Amniotic epithelial cell (primary cell): ENCODE measurements at places on chromosomes 11 and 22.

DNA sequence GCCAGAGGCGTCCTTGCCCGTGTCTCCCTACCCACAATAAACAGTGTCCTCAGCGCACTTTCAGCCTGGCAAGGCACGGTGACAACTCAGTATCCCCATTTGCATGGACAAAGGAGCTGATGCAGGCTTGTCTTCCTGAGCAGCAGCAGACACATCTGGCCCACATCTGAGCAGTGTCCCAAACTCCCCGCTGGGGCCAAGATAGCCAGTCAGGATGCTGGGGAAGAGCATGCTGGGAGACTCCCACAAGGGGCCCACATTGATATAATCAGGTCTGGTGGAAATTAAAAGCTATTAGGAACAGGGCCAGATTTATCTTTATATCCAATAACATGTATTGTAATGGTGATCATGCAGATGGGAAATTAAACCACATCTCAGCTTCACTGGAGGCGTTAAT lies 24.7 kb downstream of the DSCAML1 start:
- no peak for DNase-seq

- no peak for DNase-seq
These were observed 78.4 kb downstream of the C22orf31 start for GRCh38 chr22:28983190-28983589.

GRCh38 chr11:126337126-126337473 lies 18.4 kb upstream of the ST3GAL4 start:
- DNase-seq, result no peak

DNA sequence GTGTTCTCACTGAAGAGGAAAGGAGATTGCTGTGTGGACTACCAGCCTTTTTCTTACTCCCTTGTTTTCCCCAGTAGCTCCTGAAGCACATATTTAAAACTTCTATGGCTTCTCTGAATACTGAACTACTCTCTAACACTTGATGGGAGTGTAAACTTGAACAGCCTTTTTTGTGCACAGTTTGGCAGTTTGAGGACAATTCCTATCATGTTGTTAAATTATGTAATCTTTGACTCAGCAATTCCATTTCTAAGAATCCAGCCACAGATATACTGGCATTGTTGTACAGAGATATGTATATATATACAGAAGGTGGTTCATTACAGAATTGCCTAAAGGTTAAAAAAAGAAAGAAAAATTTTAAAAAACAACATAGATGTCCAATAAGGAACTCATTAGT lies 47.1 kb upstream of the EED start:
- DNase-seq, result no peak

GRCh38 chr11:12102588-12103410 lies 7.6 kb upstream of the MICAL2 start:
- DNase-seq, result no peak

DNA sequence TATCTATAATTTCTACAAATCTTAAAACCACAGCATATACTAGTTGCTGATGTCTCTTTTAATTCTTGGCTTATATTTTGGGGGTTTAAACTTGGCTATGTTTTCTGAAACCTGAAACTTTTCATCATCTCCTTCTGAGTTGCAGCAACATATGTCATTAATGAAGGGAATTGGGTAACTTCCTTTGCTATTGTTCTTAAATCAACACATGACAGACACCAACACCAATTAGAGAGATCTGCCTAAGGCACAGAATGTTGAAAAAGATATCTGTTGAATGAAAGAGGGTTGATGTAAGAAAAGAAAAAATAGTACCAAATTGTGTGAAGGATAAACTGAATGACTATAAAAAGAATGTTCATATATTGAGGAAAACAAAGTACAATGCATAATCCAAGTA lies 10.3 kb upstream of the GAS2 start:
- DNase-seq, result peak; percentile 0

GRCh38 chr11:69531071-69531716 lies 49.7 kb downstream of the LINC01488 start:
- no peak for DNase-seq

GRCh38 chr11:15923183-15923582 lies 433.2 kb downstream of the SOX6 start:
- peak; percentile 49 for DNase-seq

DNA sequence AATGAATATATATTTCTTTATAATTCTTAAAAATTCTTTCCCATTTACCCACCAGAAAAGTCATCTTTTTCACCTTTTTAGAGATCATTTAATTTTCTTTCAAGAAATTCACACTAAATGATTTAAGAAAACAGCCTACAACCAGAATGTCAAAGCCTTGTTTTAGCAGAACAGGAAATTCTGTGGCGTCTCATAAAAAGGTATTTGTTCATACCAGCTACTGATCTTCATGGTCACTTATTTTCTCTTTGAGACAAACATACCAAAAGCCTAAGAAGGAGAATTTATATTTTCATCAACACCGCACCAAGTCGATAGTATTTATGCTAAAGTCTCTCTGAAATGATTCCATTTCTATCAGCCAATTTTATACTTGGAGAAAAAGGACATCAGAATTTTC lies 105.3 kb downstream of the ETS1 start:
- DNase-seq, result peak; percentile 20

DNA sequence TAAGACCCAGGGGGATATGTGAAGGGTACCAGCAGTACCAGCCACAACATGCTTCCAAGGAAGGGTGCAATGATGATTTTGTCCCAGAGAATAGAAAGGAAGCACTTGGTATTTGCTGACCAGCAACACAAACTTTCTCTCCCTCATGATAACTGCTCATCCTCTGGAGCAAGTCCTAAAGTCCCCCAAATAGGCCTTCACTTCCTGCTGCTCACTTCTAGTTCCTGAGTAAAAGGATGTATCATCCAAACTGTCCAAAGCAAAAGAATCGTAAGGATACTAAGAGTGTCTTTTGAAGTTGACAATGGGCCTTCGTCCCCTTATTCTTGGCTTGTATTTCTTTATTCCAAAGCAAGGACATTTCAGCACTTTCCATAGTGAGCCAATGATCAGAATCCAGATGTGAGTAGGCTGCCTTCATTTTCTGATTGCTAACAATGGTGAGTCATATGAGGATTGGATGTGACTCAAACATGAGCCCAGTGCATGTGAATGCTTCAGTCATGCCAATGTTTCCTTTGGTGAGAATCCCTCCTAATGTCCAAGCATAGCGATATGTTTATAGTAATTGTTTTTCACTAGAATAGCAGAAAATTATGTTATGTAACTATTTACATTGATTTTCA lies 243.4 kb upstream of the POU2AF2 start:
- DNase-seq, result peak; percentile 85

DNA sequence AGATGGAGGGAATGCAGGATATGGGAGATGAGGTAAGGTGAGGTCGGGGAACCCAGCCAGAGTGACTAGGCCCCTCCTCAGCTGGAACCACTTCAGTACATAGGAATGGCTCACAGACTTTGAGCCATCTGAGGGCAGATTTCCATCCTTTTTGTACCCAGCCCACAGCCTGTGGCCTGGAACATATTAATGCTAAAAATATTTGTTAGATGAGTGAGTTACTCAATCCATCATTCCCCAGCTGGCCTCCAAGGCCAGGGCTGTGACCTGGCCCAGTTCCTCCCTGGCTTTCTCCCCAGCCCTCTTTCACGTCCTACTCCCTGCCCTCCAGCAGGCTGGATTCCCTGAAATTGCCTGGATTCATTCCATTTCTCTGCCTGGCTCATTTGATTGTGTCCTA lies 57.2 kb upstream of the PRDM11 start:
- peak; percentile 96 for DNase-seq

DNA sequence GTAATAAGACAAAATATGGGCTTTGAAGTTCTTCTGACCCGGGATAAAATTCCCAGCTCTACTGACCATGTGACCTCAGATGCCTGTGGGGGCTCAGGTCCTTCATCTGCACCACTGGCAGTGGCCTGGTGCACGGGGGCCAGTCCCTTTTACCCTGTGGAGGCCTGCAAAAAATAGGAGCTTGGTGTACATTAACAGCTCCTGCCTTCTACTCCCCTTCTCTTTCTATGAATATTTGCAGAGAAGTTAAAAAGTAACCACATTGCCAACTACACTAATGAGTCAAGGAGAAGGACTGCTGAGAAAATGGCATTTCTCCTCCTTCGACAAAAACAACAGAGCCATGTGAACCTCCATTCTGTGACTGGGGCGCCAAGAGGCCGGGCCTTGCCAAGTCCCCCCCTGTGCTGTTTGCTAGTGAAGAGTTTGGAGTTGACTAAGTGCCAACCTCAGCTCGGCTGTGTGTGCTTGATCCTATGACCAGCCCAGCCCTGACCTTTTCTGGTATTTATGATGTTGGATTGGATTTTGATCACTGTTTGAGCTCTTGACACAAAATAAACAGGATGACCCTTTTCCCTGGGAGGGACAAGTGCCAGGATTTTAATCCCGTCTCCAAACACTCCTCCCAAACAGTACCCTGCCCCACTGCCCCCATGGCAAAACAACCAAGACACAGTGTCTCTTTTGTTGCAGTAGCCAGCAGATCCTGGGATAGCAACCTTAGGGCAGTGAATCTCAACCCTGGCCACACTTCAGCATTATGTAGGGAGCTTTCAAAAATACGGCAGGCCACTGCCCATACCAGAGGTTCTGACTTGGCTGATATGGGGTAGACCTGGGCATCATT lies 380.1 kb downstream of the LARGE1 start:
- DNase-seq, result no peak

- no peak for DNase-seq
These were observed 15.3 kb downstream of the IL17REL start for GRCh38 chr22:49997251-49997599.

- DNase-seq, result no peak
These were observed 550.6 kb downstream of the SOX6 start for GRCh38 chr11:15805726-15806125.

DNA sequence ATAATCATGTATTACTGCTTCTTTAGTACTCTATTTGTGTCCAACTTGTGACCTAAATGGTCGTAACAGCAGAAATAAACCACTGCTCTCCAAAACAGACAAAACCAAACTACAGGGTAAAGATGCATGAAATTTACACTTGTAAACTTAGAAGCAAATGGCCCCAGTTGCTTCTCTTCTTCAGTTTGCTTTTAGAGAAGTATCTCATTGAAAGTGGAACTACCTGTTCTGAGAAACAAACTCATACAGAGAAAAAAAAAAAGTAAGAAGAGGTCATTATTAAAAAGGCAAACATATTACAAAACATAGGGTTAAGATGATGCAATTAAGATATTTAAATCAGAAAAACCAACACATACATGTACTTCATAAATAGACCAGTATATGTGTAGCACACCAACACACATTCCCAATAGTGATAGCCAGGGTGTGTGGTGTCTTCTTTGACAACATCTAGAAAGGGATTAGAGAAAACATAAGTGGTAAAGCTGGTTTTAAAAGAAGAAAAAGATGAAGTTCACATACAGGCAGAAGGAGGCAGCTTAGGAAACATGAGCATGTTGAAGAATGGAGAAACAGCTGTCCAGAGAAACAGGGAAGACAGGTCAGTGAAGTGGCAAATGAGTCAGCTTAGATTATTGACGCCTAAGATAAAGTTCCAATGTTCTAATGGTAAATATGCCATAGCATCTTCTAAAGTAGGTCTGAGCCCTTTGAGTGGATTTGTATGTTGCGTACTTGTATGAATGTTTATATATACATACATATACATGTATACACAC lies 844.7 kb upstream of the CCDC90B start:
- no peak for DNase-seq

GRCh38 chr22:36395915-36396314 lies 8.1 kb upstream of the MYH9 start:
- peak; percentile 93 for DNase-seq

DNA sequence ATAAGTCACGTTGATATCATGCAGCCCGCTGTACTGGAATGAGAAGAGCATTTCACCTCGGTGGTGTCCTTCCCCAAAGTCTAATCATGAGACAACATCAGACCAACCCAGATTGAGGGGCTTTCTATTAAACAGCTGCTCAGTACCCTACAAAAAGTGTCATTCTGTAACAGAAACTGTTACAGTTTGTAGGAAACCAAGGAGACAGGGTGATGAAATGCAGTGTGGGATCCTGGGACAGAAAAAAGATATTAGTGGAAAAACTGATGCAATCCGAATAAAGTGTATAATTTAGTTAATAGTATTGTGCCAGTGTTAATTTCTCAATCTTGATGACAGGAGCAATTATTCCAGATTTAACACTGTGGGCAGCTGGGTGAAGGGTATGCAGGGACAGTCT lies 128.0 kb downstream of the MICAL2 start:
- DNase-seq, result no peak

- no peak for DNase-seq
These were observed 67.1 kb upstream of the TSPAN18 start for GRCh38 chr11:44659641-44660040.

DNA sequence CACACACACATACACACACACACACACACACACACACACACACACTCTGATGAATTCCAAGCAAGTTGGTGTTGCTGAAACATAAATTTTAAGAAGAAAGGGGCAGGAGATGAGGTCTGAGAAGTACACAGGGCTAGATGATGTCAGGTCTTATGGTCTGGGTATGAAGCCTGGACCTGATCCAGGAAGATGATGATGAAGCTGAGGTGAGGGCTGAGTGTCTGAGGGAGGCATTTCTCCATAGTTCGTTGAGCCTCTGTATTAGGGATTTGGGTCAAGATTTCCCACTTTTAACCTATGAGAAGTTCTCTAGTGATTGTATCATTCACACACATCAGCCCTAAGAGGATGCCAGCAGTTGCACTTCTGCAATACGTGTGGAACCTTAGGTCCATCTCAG lies 32.6 kb downstream of the KREMEN1 start:
- peak; percentile 86 for DNase-seq

DNA sequence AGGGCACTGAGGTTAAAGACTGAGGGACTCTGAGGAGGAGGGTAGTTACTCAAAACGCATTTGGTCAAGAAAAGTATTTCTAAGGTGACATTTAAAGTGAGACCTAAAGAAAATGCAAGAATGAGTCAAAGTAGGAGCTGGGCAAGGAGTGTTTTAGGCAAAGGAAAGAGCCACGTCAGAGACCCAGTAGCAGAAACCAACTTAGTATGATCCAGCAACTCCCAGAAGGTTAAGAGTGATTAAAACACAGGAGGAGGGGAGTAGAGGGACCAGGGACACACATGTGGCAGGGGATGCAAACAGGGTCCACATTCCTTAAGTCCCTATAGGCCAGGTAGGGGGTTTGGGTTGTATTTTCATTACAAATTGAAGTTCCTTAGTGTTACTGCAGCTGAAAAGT lies 24.3 kb upstream of the CCDC34 start:
- DNase-seq, result no peak

- DNase-seq, result no peak
These were observed 107.3 kb downstream of the XKR3 start for GRCh38 chr22:16717699-16718558.

DNA sequence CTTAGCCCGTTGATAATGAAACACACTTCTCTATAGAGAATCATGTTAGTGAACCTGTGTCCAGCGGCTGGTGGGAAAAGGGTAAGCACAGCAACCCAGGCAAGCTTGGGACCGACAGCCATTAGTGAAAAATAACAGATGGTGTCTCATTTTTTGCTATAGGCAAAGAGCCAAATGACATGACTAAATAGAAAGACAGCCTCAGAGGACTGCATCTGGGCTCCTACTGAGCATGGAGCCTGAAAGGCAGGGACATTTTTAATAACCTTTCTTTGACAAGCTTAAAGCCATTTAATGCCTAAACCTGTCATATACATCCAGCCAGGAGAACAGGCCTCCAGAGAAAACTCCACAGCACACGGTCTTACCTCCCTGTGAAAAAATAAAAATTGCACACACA lies 67.0 kb downstream of the FANCF start:
- no peak for DNase-seq

GRCh38 chr11:44356351-44356750 lies 46.4 kb upstream of the ALX4 start:
- no peak for DNase-seq
